ENCODE measurements at places on chromosomes 7 and 10.

DNA sequence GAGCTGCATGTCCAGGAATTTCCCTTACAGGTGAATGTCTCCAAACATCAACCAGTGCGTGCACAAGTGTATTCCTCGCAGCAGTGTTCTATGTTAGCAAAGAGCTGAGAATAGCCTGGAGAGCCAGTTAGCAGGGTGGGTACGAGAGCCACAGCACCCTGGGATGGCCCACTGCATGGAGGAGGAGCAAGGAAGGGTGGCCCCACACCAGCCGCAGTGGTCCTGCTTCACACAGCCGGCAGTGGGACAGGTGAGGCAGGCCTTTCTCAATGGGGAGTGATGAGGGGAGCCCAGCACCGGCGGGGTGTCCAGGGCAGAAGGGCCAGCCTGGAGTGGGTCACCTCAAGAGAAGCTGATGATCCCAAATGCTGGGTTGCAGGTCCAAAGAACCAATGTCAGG, 240.7 kb downstream of the TCERG1L start:
- no peak for DNase-seq

- no peak for DNase-seq
These were observed 56.9 kb downstream of the HIBADH start for GRCh38 chr7:27605689-27606269.

DNA sequence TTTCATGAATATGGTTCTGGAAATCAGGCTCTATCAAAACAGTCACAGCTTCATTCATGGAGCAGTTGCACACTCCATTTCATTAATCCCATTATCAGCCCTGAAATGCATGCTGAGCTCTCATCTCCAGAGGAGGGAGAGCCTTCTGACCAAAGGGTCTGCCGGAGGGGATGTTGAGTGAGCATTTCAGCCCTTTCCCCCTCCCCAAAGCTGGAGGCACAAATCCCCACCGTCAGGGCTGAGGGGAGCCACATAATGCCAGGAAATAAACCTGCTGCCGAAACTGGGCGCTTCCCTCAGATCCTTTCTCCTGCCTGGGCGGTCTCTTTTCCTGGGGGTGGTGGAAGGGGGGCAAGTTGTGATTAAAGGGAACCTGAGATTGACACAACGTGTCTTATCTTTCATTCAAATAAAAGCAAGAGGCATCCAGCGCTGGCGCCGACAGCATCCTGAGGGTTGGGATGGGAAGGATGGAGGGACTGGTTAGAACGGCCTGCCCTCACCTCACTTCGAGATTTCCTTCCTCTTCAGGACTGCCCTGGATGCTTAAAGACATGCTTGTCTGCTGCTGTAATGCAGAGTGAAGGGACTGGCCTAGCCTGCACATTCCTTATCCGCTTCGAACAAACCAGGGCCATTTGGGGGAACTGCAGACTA, 71.6 kb downstream of the TLL2 start:
- no peak for DNase-seq

DNA sequence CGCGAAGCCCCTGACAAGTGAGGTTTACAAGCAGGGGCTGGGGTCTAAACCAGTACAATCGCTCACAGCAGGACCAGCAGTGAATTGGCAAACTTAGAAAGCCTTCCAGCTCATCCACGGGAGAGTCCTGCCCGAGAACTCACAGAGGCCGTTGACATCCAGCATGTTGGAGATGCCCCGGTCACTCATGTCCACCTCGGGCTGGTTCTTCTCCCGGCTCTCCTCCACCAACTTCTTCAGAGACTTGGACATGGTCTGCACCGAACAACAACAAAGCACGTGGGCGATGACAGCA, 447 bp downstream of the RSU1 start:
- no peak for DNase-seq

DNA sequence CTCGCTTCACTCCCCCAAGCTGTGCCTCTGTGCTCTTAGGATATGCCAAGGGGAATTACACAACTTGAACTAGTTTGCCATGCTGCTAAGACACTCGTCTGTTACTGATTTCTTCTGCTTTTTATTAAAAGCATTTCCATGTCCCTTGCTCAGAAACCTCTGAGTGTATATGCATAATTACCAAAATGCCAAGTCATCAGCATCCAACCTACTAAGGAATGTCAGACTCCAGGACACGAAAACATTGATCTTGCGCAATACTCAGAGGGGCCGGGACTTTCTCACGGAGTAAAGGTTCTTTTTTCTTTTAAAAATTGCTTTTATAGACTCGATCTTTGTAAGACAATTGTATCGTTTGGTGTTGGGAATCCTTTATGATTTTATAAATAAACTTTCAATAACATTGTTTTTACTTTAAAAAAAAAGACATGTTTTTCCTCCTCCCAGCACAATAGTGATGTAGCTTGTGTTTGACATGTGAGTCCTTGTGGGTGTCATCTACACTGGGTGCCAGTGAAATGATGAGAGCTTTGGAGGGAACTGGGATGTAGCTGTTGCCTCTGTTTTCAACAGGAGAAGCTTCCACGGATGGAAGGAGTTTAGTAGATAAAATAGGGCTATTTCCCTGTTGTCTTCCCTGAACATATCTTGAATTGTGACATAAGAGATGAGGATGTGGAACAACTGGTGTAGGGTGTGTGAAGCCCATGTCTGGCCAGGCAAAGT, 43.6 kb downstream of the CNNM1 start:
- DNase-seq = no peak

DNA sequence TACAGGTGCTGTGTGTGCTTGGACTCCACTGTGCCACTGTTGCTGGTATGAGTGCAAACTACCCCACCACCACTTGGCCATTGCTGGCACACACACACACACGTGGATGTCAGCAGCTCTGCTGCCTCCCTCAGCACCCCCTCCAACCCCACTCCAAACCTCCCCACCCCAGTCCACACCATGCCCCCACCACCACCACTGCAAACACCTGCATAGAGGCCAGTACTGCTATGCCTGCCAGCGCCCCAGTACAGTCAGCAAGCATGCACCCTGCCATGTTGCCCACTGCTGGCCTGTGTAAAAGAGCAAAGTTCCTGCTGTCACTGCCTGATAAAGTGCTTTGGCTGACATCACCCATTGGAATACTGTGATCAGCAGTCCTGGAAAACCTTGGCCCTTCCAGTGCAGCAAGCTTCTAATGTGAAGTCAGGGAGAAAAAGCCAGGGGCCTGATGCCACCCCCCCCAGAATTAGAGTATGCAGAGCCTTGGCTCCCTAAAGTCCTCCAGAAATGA, 519.2 kb upstream of the PCDH15 start:
- no peak for DNase-seq

DNA sequence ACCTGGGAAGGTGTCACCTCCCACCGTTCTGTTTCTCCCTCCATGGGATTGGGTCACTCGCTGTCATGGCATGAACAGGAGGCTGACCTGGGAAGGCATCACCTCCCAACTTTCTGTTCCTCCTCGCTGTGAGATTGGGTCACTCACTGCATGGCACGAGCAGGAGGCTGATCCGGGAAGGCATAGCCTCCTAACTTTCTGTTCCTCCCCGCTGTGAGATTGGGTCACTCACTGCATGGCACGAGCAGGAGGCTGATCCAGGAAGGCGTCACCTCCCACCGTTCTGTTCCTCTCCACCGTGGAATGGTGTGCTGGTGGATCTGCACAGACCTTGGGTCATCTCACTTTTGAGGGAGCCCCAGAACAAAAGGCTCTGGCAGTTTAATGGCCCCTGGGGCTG, 239.2 kb upstream of the PRKCQ start:
- DNase-seq = no peak

- no peak for DNase-seq
These were observed 58.9 kb downstream of the KCNMA1 start for GRCh38 chr10:77578583-77579227.

- DNase-seq = no peak
These were observed 442 bp downstream of the CYP26C1 start for GRCh38 chr10:93060887-93061593.

GRCh38 chr10:35421553-35422178, 85.4 kb downstream of the CCNY start:
- DNase-seq = no peak

DNA sequence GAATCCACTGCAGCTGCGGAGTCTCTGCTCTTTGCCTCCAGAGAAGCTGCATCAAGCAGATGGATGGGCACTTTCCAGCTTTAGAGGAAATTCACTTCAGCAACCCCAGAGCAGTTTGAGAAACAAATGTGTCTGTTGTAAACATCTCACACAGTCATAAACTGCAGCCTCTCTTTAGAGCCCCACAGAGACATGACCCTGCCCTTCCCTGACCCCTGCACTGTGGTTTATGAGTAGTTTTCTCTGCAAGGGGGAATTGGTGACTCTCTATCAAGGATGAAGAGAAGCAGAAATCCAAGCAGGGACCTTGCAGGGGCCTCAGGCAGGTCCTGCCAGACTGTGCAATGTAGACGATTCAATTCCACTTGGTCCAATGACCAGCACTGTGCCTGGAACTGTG, 160.2 kb downstream of the SH2D4B start:
- DNase-seq = no peak

DNA sequence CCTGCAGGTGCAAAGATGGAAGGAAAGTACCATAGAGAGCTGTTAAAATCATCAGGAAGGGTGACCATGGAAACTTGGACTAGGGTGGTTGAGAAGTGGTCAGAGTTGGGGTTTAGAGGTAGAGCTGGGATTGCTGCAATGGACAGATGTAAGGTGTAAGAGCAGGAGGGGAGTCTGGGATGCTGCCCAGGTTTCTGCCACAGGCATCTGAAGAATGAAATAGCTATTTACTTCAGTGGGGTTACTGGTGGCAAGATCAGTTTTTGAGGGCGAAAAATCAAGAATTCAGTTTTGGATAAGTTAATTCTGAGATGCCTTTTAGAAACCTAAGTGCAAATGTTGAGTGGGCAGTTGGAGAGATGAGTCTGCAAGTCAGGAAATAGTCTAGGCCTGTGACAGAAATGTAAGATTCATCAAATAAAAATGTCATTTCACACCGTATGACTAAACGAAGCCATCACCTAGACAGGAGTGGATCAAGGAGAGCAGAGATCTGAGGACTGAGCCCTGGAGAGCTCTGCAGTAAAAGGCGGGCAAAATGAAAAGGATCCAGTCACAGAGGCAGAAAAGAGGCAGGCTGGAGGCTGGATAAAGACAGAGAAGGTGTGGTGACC, 22.7 kb upstream of the TOMM7 start:
- no peak for DNase-seq

All from NCI-H510A (cell line).